ENCODE measurements at places on chromosomes 5 and 9. TPM values are rescaled to one million over a fixed set of nuclear protein-coding genes. Genes with fewer than 3 reads are reported as not detected.

DNA sequence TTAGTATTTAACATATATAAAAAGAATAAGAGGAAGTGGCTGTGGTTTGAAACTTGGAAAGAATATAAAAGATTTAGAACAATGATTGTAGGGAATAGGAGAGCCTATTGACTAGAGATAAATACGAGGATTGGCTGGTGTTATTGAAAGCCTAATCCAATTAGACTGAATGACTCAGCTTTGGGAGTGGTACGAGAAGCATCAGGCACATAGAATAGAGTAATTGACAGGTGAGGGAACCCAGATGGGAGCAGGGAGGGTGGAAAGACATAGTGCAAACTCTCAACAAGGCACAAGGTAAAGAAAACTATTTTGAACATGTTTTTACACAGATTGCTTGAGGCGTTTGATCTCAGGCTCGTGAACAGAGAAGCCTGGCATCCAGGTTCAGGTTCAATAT, 338.9 kb upstream of the KLF9 start:
- DNase-seq, result no peak

The DNM1 gene
- total RNA-seq, result 0.29 TPM

GRCh38 chr5:168370831-168371230, 79.4 kb downstream of the WWC1 start:
- no peak for DNase-seq

DNA sequence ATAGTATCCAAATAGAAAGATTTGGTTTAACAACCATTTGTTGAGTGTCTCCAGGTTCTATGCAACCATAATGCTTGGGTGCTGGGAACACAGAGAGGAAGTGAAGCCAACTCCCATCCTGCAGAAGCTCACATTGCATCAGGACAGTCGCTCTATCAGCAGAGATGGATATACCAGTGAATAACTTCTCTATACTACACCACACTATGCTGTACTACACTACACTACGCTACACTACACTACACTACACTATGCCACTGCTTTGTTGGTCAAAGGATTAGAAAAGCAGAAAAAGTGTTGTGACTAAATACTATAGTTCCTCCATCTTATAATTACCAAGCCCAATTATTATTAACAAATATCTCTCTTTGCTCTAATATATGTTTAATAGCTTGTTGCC, 89.2 kb upstream of the PRRC1 start:
- DNase-seq, result no peak

DNA sequence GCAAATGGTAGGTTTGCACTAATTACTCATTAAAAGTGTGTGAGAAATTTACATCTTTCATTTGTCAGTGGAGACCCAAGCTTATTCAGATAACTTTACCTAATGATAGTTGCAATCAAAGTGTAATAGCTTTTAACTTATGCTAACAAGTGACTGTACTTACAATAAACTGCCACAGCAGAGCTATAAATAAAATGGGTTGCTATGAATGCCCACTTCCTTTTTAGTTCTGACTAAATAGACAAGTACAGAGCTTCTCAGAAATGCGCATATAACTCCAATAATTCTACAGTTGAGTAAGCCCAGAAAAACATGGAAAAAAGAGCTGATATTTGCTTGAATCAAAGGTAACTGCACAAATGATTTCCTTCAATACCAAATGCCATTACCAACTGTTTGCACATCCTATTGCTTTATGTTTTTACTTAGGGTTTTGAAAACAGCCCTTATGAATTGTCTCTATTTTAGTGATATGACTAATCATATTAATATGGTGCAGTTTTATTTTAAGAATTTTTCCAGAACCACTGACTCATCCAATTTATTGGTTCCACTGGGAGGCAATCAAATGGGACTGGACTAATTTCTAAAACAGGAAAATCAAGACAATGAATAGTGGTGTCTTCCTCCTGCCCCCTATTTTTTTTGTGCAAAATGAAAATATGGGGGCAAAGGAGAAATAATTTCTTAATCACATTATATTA, 84.1 kb downstream of the PPP2R2B start:
- DNase-seq, result no peak

The STK32A gene
- not detected for total RNA-seq

DNA sequence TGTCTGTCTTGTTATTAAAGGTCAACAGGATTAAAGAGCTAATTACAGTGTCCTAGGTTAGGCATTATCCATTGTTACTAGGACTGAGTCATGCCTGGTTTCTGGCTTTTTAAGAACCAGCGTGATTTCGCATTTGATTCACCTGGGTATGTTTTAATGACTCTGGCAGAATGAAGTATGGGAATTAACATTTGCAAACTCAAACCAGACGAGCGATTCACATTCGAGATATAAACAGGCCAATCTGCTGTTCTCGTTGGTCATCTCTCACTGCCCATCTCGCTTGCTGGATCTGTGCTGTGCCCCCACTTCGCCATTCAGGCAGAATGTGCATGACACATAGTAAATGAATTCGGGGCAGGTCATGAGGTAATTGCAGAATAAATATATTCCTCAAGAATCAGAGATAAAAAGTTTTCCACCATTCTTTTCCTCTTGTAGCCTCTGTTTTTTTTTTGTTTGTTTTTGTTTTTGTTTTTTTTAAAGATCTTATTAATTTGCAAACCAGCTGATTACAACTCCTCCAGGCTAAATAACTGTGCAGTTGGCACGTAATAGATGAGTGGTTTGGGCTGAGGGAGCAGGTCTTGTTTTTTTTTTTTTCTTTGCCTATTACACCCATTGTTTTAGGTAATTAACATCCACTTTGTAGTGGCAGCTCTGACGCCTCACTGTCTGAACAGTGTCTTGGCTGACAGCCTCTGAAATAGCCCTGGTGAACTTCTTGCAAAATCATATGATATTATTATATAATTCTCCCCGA, 313.5 kb upstream of the MSX2 start:
- no peak for DNase-seq

The SURF1 gene
- total RNA-seq, result 39.1 TPM

DNA sequence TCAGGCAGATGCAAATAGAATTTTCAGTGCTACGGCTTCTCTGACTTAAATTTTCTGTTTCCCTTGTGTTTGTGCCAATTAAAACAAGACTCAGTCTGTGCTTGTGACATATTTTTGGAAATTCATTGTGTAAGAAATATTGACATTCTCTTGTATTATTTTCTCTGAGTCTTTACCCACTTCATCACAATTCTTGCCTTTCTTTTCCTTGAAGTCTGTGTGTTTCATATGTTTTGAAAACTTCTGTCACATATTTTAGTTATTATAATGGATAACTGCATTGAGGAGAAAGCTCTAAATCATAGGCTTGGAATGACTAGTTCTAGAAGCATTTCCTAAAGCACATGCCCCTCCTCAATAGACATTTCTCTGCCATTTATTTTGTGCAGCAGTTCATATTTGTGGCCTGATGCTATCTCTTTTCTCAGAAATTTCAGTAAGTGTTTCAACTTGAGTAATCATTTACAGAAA, 206.6 kb downstream of the PALM2AKAP2 start:
- no peak for DNase-seq

DNA sequence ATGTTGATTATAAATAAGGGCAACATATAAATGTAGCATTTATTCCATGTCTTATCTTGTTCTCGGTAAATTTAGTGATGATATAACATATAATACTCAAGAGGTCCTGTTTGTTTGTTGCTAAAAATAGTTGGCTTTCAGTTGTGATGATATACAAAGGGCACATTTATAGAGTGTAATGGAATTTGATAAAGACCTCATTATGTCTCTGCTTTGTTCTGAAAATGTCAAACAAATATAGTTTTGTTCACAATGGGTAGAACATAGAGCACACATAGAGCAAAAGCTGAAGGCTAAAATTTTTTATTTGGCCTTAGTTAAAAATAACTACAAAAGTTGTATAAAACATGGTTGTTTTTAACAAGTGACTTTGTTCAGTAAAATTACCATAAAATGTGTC, 477.1 kb upstream of the SMC2 start:
- DNase-seq, result no peak
